ENCODE measurements at places on chromosomes 7 and 10.

DNA sequence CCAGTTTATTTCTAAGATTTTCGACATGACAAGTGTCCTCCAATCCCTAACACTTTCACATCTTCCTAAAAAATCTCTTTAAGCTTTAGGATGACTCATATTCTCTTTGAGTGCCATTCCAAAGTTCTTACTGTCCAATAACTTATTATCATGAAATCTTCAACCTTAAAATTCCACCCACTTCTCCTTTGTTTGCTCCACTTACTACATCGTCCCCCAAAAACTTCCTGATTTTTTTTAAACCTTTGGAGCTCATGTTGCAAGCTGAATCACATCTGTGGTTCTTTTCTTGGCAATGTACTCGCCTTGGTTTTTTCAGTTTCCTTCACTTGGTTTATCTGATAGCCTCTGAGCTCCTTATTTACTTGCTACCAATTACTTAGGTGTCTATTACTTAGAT, 39.2 kb upstream of the JCAD start:
- no peak for DNase-seq

GRCh38 chr7:17181482-17181881, 117.0 kb upstream of the AHR start:
- DNase-seq, result no peak

GRCh38 chr7:128939075-128939860, 1.5 kb downstream of the IRF5 start:
- no peak for DNase-seq

DNA sequence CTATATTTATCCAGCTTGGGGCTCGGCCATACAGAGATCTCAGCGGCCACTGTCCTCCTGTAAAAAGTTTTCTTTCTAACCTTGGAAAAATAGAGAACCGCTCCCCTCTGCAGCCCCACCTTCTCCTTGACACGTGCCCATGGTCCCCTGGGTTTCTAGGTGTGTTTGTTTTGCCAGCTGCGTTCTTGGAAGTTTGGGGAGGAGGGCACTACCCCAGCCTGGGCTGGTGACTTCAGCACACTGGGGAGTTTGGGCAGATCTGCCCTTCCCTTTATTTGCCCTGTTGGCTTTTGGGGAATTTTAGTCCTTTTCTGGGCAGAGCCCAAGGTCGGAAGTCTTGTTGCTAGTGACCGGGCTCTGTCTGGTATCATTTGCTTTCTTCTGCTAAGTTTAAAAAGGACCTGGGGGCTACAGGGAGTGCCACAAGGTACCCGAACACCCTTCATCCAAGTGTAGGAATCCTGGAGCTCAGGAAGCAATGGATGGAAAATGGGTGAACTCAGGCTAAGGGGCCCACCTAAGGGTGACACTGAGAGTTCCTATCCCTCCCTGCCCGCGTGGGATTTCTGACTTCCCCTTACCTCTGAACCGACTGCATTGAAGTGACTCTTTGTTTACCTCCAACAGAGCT, 1.7 kb downstream of the ADAMTS14 start:
- DNase-seq, result no peak

DNA sequence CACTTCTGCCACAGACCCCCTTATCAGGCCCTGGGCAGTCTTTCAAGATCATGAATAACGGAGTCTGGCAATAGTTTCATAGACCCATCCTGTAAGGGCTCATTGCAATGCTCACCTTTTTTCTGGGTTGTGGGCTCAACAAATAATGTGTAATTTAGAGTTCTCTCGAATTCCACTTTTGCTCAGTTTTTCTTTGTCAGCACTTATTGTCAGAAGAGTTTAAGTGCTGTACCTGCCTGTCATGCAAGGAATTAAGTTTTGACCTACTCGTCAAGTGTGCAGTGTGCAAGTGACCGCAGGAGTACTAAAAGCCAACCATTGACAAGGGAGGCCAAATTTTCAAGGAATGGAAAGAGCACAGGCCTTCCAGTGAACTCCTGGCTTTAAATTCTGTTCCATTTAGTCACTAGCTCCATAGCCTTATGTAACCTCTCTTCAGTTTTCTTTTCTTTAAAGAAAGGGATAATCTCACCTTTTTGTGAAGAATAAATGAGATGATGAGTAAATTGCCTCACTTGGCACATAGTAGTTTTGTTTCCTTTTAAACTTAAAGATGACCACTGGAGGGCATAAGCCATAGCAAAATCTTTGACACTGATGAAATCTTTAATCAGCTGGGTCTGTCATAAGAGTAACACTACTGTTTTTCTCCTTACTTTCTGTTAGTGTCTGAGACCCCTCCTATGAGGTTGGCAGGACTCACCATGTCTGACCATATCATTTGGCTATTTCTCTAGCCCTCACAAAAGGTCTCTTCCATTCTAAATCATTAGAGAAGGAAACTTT, 313.3 kb downstream of the TYW1 start:
- DNase-seq, result no peak

GRCh38 chr10:44334091-44334490, 50.8 kb downstream of the CXCL12 start:
- DNase-seq, result no peak

GRCh38 chr10:18822156-18822555, 162.9 kb downstream of the ARL5B start:
- DNase-seq, result no peak

GRCh38 chr7:85711894-85712293, 525.0 kb upstream of the SEMA3D start:
- DNase-seq, result no peak

DNA sequence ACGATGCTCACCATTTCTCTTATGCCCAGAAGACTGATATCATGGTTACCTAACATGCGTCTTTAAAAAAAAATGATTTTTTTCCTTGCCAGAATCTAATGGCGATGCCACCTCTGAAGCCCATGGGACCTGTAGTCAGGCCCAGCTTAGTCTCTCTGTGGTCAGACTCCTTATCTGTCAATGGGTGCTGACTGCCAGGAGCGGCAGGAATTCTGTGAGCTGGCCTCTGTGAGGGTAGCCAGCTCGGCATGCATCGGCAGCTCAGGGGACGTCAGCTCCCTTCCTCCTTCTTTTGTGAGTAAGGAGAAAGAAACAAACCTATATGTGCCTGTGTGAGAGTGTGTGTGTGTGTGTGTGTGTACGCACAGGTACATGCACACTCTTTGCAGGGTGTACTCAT, 49.9 kb upstream of the ZRANB1 start:
- DNase-seq, result no peak

DNA sequence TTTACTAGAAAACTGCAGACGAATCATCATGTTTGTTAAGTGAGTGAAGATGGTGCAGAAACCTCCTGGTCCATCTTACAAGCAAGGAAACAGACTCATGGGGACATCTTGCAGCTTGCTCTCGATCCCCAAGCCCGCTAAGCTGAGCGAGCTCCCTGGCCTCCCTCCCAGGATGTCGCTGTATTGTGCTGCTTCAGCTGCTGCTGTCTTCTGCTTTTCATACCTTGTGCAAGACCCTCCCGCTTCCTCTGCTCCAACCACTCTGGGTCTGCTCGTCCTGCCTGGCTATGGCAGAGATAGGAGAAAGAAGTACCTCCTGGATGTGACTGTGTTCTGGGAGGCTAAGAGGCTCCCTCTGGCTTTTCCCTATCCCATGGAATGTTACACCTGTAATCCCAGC, 285.2 kb upstream of the FZD8 start:
- DNase-seq, result no peak

DNA sequence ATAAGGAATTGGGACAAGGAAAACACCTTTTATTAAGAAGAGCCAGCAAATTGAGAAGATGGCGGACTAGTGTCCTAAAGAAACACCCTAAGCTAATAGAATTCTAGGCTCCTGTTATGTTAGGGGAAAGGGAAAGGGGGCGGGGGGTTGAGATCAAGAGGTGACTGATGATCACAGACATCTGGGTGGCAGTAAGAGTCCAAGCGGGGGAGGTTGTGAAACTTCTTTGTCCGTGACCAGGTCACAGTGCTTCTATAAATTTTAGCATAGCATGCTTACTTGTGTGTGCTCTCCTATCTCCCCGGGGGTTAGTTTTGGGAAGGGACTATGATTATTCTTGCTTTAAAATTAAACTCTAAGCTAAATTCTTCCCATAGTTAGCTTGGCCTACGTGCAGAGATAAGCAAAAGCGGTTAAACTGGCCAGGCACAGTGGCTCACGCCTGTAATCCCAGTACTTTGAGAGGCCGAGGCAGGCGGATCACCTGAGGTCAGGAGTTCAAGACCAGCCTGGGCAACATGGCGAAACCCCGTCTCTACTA, 262.1 kb downstream of the SKIDA1 start:
- no peak for DNase-seq

- no peak for DNase-seq
Observed at GRCh38 chr10:50997461-50997860, 76.8 kb upstream of the PRKG1 start.

DNA sequence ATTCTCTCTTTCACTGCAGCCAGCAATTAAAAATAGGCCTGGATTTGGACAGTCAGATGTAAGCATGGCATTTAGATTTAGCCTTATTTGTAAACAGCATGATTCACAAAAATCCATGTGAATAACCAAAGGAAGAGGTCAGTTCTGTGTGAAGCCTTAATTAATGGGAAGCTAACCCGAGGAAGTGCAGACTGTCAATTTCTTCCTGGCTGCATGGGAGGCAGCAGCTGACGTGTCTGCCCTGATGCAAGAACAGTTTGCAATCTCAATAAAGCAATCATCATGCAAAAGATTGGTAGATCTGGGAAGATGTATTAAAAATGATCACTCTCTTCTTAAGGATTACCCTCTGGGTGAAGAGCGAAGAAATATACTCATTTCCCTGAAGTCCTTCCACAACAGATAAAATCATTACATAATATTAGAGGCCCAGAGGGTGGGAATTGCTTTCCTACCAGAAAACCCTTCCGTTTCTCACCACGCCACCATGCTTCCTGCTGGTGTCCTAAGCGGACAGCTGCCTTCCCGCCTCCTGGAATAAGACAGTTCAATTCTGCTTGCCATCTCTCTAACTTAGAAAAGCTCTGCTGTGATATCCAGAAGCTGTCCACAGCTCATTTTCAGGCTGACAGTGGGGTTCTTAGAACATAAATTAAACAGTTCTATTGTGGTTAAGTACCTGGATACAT, 526.7 kb upstream of the NRP1 start:
- no peak for DNase-seq

GRCh38 chr7:75771224-75771623, 787 bp downstream of the CCL26 start:
- no peak for DNase-seq

- DNase-seq, result no peak
Observed at GRCh38 chr7:136293841-136294391, 316.8 kb upstream of the MTPN start.

- DNase-seq, result no peak
Observed at GRCh38 chr7:50330696-50331095, 26.2 kb downstream of the IKZF1 start.

GRCh38 chr10:119693262-119693957, 32.4 kb upstream of the INPP5F start:
- no peak for DNase-seq

DNA sequence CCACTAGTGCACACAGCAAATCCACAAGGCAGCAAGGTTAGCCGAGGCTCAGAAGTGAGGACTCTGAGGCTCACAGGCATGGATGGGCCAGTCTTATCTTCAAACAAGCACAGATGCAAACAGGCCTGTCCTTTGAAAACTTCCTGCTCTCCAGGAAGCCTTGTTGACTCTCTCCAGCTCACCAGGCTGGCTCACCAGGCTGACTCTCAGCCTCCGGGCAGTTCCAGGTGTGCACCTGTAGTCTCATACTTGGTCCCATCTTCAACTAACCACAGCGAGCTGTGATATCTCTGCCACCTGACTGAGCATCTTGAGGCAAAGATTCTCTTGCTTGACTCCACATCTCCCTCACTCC, 173.9 kb upstream of the ZMIZ1 start:
- DNase-seq, result no peak

DNA sequence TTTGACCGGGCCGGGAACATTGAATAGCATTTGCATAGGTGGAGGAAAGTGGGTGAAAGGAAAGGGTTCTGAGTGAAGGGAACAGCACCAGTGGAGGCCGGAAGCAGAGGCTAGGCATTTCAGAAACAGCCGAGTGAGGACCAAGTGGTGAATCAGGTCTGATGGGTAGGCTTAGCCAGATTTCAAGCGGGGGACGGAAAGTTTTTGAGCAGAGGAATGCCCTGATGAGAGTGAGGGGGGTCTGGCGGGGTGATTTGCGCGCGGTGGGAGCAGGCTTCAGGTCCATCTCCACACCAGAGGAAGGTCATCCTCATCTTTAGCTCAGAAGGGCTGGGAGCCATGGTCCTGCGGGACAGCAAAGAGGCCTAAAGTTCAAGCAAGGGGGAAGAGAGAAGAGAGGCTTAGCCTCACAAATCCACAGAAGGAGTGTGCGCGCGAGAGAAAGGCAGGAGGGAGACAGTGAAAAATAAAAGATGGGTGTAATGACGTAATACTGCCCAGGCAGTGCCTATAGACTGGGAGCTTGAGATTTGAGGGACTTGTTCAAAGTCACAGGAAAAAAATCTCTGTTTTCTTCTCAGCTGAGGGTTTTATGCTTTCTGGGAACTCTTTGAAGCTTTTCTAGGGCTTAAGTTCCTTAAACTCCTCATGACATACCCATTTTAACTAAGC, 1.0 kb upstream of the DENND2A start:
- DNase-seq, result no peak

DNA sequence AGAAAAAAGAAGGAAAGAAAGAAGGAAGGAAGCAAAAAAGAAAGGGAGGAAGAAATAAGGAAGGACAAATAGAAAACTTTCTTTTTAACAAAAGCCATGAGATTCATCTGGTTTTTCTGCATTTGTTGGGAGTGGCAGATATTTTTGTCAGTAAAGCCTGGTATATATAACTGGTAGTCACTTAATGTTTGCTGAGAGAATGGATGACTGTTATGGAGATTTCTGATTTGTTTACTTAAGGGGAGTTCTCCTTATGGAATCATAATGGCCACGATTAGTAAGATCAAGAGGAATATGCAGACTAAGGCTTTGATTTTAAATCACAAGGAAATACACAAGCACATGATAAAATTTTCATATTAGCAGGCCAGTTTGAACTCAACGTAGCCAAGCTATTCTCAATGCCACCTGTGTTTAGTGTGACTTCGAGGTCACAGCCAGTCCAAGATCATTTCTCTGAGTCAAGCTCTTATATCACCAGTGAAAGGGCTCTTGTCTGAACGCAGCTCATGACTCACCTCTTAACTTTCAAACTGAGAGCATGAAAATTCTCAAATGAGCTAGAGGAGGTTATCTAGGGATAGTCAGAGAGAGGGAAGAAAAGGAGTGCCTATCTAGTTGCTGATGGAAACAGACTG, 445.1 kb upstream of the ZMIZ1 start:
- DNase-seq, result no peak

- DNase-seq, result no peak
Observed at GRCh38 chr7:794671-795329, 37.5 kb upstream of the SUN1 start.

- DNase-seq, result no peak
Observed at GRCh38 chr10:7441403-7442147, 30.7 kb upstream of the SFMBT2 start.

DNA sequence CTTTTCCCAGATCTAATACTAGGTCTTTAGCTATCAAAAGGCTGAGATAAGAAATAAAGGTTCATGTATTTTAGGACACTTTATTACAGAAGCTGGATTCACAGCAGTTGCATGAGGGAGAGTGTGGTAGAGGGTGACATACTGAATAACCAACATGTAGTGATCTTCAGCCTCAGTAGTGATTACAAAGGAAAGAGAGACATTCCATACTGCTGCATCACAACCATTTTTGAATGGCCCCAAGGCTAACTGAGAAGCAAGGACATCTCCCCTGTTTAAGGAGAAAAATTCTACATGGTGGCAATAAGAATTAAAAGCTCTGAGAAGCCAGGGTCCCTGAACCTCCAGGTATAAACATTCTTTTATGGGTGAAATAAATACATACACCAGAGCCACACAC, 35.3 kb downstream of the COG5 start:
- DNase-seq, result no peak

Data from stimulated activated CD8-positive, alpha-beta memory T cell treated with anti-CD3 and anti-CD28 coated beads, Interleukin-15, amount 100 ng/mL, for 48 hours (primary cell).